ENCODE measurements at places on chromosomes 13 and 19. TPM values are rescaled to one million over a fixed set of nuclear protein-coding genes. Genes with fewer than 3 reads are reported as not detected.

INSL3 gene
- not detected for total RNA-seq

SMIM24 gene
- total RNA-seq, result not detected

GZMM gene
- not detected for total RNA-seq

ZNF626 gene
- total RNA-seq, result 6.7 TPM

KASH5 gene
- not detected for total RNA-seq

LRRC25 gene
- total RNA-seq, result not detected

CLIP3 gene
- 2.6 TPM for total RNA-seq

PSG11 gene
- total RNA-seq, result not detected

SIGLEC12 gene
- not detected for total RNA-seq

NLRP4 gene
- not detected for total RNA-seq

THSD1 gene
- 28.1 TPM for total RNA-seq

RPS19 gene
- total RNA-seq, result 665 TPM

VSTM2B gene
- not detected for total RNA-seq

SMIM7 gene
- 46.9 TPM for total RNA-seq

ARHGEF7 gene
- 155 TPM for total RNA-seq

TMEM238 gene
- 0.21 TPM for total RNA-seq

TSSK6 gene
- 0.79 TPM for total RNA-seq

MAMSTR gene
- total RNA-seq, result 0.20 TPM

FFAR3 gene
- not detected for total RNA-seq

RRAS gene
- 54.9 TPM for total RNA-seq

LRG1 gene
- total RNA-seq, result 0.13 TPM

ZSCAN1 gene
- not detected for total RNA-seq

OR10H1 gene
- total RNA-seq, result not detected

MAG gene
- 0.07 TPM for total RNA-seq

SIX5 gene
- total RNA-seq, result 5.6 TPM

AKAP8L gene
- total RNA-seq, result 62.0 TPM

KLHL1 gene
- total RNA-seq, result not detected

KCNK6 gene
- total RNA-seq, result 7.0 TPM

ZNF665 gene
- total RNA-seq, result 2.4 TPM

DIRAS1 gene
- under 0.01 TPM for total RNA-seq

TUBB4A gene
- total RNA-seq, result 0.26 TPM

APC2 gene
- total RNA-seq, result 0.04 TPM

MAB21L1 gene
- total RNA-seq, result not detected

NOTCH3 gene
- total RNA-seq, result 1.1 TPM

PSG1 gene
- not detected for total RNA-seq

PALM gene
- total RNA-seq, result 14.3 TPM

STOML3 gene
- total RNA-seq, result not detected

GNG8 gene
- total RNA-seq, result not detected

SPIB gene
- 0.04 TPM for total RNA-seq

KLC3 gene
- 0.07 TPM for total RNA-seq

MISP gene
- total RNA-seq, result 0.04 TPM

PLIN5 gene
- 0.32 TPM for total RNA-seq

GSX1 gene
- total RNA-seq, result not detected

DAND5 gene
- total RNA-seq, result not detected

KHSRP gene
- total RNA-seq, result 152 TPM

RASAL3 gene
- total RNA-seq, result 0.79 TPM

DCUN1D2 gene
- total RNA-seq, result 7.7 TPM

COX6B2 gene
- total RNA-seq, result not detected

CLN5 gene
- total RNA-seq, result 27.1 TPM

PCDH17 gene
- total RNA-seq, result 3.0 TPM

ZNF439 gene
- total RNA-seq, result 4.5 TPM
